ENCODE measurements at places on chromosomes 3 and 15.

DNA sequence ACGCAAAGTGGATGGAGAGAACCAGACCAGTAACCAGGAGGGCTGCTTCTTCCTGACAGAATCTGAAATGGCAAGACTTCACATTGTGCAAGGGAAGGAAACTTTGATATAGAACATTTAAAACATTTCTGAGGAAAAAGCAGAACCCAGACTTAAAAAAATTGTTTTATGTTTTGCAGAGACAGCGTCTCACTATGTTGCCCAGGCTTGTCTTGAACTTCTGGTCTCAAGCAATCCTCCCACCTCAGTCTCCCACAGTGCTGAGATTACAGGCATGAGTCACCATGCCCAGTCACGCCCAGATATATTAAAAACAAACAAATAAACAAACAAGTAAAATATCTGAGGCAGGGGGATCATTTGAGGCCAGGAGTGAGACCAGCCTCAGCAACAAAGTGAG, 46.2 kb downstream of the CRTAP start:
- no peak for DNase-seq

DNA sequence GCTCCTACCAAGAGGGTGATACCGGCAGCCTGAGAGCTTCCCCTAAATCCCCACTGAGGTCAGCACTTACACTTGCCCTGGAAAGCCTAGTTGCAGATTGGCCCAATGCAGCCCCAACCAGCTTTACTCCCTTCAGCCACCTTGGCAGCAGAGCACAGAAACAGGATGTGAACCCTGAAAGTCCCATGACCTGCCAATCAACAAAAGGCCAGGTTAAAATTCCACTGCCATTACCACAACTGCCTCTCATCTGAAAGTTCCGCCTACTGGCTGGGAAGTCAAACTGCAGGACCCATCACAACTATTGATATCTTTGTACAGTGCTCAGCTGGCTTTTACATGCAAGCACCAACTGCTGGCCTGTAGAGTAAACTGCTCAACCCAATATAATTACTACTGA, 156.2 kb downstream of the ZMAT3 start:
- DNase-seq: no peak

DNA sequence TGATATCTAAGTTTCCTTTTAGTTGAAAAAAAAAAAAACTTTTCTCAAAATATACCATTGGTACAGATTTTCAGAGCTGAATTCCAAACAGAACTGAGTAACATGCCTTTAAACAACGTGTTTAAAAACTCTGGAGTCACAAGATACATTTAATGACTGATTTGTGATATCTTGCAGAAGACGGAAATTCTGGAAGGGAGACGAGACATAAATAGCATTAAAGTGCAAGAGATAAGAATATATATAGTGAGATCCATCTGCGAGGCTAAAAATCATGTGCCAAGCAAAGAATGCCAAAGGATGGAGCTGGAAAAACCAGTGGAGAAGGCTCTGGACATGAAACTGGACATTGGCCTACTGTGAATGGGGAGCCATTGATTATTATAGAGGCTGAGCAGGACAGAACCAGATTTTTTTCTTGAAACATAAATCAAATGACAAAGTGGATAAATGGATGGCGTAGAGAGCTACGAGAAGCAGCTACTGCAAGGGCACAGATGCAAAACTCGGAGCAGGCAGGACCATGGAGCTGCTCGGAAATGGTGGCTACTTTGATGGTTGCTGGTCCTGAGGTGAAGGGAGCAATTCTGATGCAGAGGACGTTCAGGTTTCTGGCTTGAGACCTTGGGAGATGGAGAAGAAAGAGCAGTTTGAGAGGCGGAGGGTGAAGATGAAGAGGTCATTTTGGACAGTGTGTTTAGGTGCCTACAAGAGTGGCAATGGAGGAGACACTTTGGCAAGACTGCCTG, 88.8 kb downstream of the CPN2 start:
- no peak for DNase-seq

- DNase-seq: no peak
Measured at GRCh38 chr15:59242649-59243048, 36.0 kb downstream of the LDHAL6B start.

DNA sequence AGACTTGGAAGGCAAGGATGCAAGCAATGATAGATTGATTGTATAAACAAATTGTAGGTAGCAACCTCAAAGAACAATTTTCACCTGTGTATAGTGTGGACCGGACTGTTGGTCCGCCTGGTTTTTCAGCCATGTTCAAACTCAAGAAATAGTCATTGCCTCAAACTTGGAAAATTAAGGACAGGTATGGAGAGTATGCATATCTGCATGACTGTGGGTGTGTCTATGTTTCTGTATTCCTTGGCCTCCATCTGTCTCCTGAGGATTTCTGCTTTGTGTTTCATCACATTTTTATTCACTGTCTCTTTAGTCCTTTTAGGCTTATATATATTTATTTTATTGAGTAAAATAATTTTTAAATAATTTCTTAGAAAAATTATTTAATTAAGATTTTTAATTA, 53.9 kb upstream of the RASA2 start:
- no peak for DNase-seq

GRCh38 chr3:185722881-185723280, 102.0 kb downstream of the IGF2BP2 start:
- no peak for DNase-seq

DNA sequence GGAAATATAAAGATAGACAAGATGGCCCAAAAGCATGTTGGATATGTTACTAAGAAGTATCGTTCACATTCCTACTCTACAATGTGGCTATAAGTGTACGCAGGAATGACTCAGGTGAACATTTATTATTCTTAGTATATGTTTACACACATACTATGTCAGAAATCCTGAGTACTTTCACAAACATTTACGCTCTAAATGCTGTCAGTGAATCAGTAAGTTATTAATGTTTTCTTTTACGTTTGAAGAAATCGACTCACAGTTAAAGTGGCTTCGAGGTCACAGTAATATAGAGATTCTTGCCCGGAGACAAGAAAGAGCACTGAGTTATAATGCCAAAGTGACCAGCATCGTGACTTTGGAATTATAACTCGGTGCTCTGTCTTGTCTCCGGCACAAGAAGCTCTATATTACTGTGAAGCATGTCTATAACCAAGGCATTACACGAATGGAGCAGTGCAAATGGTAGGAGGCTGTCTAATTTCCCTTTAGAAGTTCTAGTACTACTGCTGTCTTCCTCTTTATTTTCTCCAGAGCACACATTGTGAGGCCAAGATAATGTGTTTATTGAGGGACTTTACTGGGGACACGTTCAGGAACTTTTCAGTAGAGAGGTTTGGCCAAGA, 61.8 kb upstream of the P3H2 start:
- DNase-seq: no peak

DNA sequence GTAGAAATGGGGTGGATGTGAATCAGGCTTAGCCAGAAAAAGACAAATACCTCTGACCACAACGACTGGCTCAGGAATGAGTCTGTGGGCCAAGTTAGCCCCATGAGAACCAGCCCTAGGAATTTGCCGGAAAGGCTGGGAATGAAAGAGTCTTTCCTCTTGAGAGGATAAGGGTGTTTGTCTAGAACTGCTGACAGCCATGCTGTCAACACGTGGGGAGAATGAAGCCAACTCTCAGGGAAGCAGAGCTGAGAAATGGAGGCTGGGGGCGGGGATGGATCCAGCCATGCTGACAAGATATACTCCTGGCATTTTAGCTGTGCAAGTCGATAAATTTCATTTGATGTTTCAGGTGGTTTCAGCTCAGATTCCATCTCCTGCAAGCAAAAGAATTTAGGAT, 10.6 kb upstream of the SLC6A1 start:
- no peak for DNase-seq

- peak; percentile 59 for DNase-seq
Measured at GRCh38 chr15:40092256-40092978, 16.3 kb downstream of the BMF start.

DNA sequence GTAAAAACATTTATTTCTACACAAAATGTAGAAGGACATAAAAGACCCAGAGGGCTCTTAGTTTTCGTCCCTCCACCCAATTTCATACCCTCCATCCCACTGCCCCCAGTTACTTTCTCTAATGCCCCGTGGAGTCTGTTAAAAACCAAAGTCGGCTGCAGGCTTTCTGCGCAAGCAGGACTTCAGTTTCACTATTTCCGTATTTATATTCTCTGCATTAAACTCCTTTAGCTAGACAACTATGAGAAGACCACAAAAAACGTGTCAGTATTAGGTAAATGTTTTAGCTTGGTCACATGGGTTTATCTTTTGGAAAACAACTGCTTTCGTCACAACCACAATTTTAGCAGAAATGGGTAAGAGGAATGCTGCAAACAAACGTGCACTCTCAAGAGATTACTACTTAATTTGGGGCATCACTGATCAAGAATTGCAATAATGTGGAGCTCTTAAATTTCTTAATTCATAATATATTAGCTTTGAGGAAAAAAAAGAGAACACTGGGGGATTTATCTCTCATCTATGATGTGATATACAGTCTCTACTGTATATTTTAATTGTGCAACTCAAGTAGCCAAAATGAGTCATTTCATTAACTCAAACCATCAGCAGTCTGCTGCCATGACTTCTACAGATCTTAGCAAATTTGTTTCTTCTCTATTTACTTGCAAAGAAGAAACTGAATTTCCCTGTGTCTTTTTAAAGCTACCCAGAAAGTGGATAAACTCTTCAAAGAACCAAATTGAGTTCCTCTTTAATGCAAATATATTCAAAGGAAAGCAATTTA, 740 bp upstream of the NSMCE3 start:
- DNase-seq: no peak

DNA sequence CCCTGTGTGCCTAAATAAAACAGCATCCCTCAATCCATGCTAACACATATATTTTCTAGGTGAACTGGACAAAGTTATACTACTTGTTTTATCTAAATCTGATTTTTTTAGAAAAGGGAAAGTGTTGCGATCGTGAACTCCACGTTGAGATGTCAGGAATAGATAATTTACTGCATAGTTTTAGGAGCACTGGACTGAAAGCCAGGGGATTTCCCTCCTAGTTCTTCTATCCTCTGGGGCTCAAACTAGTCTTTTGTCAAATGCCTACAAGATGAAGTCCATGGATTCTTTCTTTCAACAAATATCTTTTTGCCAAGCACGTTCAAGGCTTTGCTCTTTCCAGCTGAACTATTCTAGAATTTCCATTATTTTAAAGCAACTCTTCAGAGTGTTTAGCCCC, 617 bp upstream of the HPS3 start:
- no peak for DNase-seq

DNA sequence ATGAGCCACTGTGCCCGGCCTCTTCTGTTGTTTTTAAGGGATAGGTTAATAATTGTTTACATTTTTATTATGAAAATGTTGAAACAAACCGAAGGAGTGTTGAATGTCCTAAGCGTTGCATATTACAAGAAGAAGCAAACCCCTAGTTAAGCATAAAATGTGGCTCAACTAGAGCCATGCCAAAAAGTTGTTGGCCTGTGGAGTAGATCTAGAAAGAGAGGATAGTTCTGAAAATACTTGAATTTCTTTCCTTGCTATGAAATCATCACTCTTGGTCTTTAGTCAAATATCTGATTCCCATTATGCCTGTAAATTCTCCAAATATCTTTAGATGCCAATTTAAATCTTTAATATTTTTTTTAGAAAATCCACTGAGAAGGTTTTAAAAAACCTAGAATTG, 12.8 kb downstream of the RBP2 start:
- DNase-seq: no peak

- no peak for DNase-seq
Measured at GRCh38 chr15:89329329-89330084, 5.1 kb downstream of the POLG start.

DNA sequence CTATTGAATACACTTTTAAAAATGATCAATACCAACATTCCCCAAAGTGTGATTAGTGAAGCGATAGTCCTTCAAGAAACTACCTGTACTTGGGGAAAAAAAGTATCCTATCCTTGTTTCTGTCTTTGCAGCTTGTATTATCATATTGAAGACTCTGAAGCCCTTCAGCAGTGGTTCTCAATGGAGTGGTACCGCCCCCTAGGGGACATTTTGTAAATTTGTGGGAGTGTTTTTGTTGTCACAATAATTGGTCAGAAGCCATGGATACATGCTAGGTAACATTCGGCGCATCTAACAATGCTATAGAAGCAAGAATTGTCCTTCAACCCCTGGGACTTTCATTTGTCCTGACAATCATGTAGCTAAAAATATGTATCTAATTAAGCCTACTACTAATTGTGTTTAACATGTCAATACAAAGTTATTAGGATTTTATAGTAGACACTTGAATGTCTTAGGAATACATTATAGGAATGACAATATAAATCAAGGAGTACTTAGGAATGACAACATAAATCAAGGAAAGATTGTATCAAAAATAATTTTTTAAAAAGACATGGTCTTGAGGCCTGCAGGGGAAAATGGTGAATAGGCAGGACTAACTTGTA, 53.7 kb downstream of the NMD3 start:
- DNase-seq: no peak

- no peak for DNase-seq
Measured at GRCh38 chr3:95036526-95037021, 973.7 kb downstream of the NSUN3 start.

- DNase-seq: no peak
Measured at GRCh38 chr15:57509126-57509525, 82.6 kb upstream of the MYZAP start.

- DNase-seq: no peak
Measured at GRCh38 chr15:41125931-41126642, 10.0 kb upstream of the INO80 start.

GRCh38 chr3:27201492-27201891, 167.7 kb downstream of the NEK10 start:
- no peak for DNase-seq

GRCh38 chr3:143041903-143042302, 40.5 kb downstream of the U2SURP start:
- DNase-seq: no peak

GRCh38 chr15:35671981-35672380, 126.0 kb upstream of the DPH6 start:
- DNase-seq: no peak

DNA sequence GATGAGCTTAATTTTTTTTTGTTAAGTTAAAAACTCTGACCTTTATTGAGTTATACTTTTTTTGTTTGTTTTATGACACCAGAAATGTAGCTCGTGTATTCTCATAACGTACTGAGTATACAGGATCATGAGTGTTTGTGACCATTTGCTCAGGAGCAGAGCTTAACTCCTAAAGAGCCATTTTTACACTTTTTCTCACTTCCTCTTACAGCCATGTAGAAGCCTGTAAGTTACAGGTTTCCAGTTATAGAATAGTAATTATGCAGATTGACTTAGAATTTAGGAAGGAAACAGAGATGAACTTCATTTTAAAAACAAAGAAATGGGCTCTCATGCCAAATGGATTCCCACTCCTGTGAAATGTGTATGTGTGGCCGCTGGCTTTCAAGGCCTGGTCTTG, 151.7 kb downstream of the MCTP2 start:
- no peak for DNase-seq

DNA sequence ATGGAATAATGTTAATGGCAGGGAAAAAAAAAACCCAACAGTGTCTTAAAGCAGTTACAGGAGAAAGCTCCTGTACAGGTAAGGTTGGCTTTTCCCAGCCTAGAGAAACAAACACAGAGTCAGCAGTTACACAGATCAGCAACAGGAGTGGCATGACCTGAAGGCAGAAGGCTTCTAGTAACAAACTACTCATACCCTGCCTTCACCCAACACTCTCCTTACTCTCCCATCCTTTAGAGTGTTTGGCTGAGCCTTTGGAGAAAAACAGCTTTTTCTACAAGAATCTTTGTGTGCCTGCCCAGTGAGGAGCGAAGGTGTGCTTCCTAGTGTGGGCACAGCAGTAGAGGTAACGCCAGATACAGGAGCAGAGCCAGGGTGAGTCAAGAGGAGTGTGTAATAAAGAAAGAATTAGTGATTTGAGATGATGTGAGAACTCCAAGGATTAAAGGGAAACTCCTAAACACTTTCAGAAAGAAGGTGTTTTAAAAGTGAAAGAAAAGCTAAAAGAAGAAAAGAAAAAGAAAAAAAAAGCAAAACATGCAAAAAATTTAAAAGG, 152.7 kb downstream of the POLR2M start:
- DNase-seq: no peak

Measured in NCI-H1092 (cell line).